ENCODE measurements at places on chromosomes 13 and 19.

DNA sequence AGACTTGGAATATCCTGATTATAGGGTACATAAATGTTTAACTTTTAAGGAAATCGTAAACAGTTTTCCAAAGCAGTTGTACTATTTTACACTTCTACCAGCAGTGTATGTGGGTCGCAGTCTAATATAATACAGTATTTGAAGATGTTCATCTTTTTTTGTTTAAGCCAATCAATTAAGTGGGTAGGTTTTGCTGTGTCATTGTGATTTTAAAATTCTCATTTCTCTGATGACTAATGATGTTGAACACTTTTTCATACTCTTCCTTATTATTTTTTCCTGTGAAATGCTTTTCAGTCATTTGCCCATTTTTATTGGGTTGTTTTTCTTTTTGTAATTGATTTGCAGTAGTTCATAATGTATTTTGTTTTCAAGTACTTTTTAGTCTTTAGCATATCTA is 2689.7 kb downstream of the PCDH9 start:
- no peak for DNase-seq

GRCh38 chr19:13315495-13315894 is 165.3 kb downstream of the IER2 start:
- no peak for DNase-seq

- no peak for DNase-seq
Measured at GRCh38 chr13:41213316-41213715, 18.9 kb upstream of the KBTBD7 start.

DNA sequence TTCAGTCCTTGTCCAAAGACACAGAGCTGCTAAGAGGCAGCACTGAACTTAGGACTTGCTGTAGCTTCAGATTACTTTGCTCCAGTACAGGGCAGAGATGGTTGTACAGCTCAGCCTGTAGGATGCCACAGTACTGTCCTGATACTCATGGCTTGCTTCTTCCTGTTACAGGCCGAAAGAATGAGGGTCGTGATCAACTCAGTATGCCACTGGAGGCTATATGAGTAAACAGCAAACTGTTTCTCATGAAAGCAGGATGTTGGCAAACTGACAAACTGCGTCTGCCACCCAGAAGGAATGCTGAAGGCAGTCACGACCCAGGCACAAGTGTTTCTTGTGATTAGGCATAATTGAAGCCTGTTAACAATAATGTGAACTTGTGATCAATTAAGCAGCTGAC is 2.8 kb downstream of the ZNF749 start:
- no peak for DNase-seq

DNA sequence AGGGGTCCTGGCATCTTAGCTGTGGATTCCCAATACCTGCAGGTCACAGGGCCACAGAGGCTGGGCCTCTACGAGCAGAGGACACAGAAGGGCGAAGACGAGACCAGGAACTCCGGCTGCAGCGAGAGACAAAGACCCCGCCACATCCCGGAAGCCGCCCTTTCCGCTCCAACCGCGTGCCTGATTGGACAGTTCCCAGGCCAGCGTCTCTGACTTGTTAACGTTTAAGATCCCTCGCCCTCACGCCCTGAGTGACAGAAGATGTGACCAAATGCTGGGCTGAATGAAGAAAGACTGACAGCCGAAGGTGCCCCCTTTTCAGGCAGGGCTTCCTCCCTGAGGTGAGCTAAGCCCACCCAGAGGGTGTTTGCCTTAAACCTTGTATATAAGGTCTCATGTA is at the start of gene ZNF98:
ZNF98 (minus strand) TSS at position 136 of the 400 bp plus-strand sequence; CDS start at position 14, 122 bp downstream.
- peak; percentile 12 for DNase-seq

- no peak for DNase-seq
Measured at GRCh38 chr13:77896536-77896935, 22.1 kb downstream of the EDNRB start.

- no peak for DNase-seq
Measured at GRCh38 chr13:84831666-84832657, 949.7 kb upstream of the SLITRK1 start.

DNA sequence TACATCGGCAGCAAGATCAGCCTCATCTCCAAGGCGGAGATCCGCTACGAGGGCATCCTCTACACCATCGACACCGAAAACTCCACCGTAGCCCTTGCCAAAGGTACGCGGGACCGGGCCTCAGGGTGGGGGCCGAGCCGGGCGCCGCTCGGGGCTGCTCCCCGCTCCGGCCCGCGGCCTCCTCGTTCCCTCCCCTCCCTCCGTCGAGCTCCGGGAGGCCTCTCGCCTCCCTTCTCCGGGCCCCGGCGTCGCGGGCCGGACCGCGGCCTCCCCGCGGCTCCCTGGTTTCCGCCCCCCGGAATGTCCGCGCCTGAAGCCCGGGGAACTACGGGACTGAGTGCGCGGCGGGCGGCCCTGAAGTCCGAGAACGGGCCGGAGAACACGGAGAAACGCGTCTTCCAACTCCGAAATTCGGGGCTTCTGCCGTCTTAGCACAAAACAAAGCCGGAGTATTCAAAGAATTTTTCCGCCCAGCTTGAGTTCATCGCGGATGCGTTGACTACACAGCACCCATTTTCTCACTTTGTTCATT is 423 bp downstream of the LSM14A start:
- no peak for DNase-seq

DNA sequence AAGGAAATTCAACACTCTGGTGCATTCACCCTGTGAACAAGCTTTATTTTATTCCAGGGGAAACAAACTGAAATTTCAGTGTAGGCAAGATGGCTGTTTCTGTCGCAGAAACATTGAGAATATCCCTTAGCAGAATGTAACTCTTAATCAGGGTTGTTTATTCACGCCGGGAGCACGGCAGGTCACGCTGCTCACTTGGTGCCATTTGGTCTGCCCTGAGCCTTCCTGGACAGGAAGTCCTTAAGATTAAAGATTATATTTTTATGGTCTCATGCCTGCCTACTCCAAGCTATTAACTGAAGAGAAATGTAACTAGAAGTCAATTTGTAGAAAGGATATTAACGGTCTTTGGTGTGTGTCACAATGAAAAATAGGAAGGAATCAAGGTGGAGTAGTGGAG is 185.3 kb upstream of the ARGLU1 start:
- no peak for DNase-seq

GRCh38 chr19:47313754-47314295 is 4.2 kb downstream of the C5AR1 start:
- no peak for DNase-seq

- DNase-seq = peak; percentile 71
Measured at GRCh38 chr19:47729799-47730520, 15.4 kb upstream of the NOP53 start.

DNA sequence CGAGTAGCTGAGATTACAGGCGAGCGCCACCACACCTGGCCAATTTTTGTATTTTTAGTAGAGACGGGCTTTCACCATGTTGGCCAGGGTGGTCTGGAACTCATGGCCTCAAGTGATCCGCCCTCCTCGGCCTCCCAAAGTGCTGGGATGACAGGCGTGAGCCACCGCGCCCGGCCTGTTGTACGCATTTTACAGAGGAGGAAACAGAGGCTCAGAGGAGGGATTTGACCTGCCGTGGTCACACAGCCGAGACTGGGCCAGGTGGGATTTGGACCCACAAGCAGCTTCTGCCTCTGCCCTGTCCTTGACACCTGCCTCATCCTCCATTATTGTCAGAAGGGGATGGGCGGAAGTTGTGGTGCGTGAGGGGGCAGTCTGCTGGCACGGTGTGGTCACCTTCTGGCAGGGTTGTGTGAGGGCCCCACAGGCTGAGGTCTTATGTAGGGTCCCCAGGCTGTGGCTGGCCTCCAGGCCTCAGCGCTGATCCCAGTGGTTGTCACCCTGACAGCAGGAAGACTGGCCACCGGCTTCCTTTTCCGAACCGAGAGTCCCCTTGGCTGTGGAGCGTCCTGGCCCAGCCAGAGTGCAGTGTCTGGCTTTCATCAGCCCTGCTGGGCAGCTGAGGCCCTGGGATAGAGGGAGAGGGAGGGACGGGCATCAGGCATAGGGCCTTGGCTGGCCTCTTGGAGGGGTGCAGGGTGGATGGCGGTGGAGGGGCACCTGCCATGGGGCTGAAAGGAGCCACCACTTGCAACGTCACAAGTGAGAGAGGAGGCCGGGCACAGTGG is 20.3 kb downstream of the NFIC start:
- no peak for DNase-seq

- no peak for DNase-seq
Measured at GRCh38 chr19:22263121-22263520, 23.1 kb upstream of the ZNF729 start.

DNA sequence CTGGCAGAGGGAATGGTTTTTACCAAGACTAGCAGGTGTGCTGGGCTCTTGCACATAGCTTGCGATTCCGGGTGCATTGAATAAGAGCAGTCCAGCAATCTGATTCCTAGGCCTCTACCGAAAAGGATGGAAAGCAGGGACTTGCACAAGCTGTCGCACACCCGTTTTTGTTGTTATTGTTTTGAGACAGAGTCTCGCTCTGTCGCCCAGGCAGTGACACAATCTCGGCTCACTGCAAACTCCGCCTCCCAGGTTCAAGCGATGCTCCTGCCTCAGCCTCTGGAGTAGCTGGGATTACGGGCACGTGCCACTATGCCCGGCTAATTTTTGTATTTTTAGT is 5.5 kb downstream of the EBI3 start:
- no peak for DNase-seq
